ENCODE measurements at places on chromosomes 16 and 17.
A peak's percentile ranks its signal among the peaks of the same experiment; 100 is the strongest.

DNA sequence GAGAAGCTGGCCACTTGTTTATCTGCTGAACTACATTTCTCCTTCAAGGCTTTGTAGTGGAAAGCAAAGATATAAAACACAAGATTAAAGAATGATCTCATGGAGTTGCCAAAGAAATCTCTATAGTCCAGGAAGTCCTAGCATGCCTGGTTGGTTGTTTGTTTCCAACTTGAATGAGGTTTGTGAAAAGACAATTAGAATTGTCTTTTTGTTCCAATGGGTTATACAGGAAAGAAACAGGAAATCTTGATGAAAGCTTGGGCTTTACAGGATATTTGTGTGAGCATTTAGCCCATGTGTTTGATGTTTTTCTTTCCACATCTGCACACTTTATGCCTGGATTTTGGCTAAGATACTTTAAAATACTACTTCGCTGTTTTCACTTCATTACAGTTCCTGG, 273.4 kb downstream of the CEP112 start:
- DNase-seq: no peak

- DNase-seq: no peak
Observed at GRCh38 chr17:36118477-36119353, 15.1 kb downstream of the CCL4 start.

GRCh38 chr16:57102888-57103851, 10.8 kb downstream of the CPNE2 start:
- no peak for DNase-seq

GRCh38 chr16:88651276-88651988, 579 bp upstream of the CYBA start:
- DNase-seq: peak; percentile 94

DNA sequence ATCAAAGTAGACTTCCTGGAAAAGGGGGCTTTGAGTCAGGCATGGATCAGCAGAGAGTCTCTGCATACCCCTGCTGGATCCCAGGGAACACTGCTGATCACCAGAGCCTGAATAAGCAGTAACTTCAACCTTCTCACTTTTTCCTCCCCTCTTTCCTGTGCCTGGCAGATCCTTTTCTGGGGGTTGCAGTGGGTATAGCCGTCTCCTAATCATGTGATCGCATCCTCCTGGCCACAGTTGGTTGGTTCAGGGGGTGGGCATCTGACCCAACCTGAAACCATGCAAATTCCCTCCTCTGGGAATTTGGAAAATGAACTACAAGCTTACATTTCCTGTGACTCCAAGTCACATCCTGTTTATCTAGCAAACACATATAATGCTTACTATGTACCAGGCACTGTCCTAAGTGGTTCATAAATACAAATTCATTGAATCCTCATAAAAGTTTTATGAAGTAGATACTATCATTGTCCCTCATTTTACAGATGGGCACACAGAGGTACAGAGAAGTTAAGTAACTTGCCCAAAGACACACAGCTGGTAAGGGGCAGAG, 120.3 kb downstream of the AXIN2 start:
- DNase-seq: no peak

Data from GM13977 (cell line).